ENCODE measurements at places on chromosomes 2 and 18. TPM values are rescaled to one million over a fixed set of nuclear protein-coding genes. Genes with fewer than 3 reads are reported as not detected.

Gene SERPINB13
- not detected for polyA plus RNA-seq

GRCh38 chr2:47554311-47554905 is 151.5 kb downstream of the MSH2 start:
- DNase-seq = no peak

DNA sequence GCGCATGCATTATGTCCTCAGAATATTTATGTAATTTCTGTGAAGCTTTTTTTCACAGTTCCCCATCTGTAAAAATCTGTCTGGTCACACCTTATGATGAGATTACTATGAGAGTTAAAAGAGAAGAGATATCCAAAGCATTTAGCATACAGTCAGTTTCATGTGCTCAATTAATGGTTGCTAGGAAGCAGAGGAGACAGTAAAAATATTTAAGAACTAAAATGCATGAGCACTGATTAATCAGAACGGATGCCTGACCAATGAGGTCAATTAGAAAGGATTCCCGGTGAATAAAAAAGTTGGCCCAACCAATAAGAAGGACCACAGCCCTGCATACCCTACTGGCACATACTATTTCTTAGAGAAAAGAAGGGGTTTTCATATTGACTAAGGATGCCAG is 12.0 kb upstream of the CRIM1 start:
- DNase-seq = no peak

Gene CAPN13
- 0.22 TPM for polyA plus RNA-seq

DNA sequence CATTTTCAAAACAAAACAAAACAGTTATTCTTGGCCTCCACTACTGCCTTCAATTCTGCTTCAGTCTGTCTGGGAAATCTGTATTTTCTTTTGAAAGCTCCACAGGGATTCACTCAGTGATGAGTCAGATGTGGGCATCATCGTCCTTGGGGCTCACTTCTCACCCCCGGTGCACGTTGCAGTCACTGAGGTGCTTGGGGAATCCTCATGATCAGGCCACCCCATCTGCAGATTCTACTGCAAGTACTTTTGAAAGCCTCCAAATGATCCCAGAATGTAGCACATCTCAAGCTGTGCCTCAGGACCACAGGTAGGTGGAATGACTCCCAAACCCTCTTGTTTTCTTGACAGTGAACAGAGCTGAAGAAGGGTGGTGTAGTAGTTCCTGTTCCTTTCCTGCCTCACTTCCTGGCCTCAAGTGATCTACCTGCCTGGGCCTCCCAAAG is 34.3 kb downstream of the LPIN2 start:
- peak; percentile 37 for DNase-seq
